ENCODE measurements at places on chromosomes 2 and 18.

- DNase-seq: no peak
These were observed 575.2 kb upstream of the SLC8A1 start for GRCh38 chr2:41027095-41027494.

DNA sequence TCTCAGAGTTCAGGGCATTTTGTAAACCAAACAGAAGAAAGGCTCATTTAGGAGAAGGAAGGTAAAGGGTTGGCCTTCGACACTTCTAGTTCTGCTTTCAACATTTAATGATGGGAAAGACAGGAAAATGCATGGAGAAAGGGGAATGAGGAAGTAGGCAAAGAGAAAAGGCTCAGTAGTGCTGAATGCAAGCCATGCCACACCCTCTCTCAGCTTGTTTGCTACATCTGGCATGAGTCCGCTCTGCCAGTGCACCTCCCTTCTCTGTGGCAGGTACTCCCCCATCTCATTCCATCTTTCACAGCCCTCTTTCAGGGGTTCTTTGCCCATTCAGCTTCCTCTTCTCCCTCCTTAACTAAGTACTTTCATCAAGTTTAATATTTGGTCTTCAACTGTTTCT lies 120.9 kb upstream of the ITGB6 start:
- DNase-seq: no peak

GRCh38 chr2:223068071-223068470 lies 16.1 kb downstream of the KCNE4 start:
- no peak for DNase-seq

GRCh38 chr2:114389021-114389420 lies 53.4 kb upstream of the DPP10 start:
- DNase-seq: no peak

DNA sequence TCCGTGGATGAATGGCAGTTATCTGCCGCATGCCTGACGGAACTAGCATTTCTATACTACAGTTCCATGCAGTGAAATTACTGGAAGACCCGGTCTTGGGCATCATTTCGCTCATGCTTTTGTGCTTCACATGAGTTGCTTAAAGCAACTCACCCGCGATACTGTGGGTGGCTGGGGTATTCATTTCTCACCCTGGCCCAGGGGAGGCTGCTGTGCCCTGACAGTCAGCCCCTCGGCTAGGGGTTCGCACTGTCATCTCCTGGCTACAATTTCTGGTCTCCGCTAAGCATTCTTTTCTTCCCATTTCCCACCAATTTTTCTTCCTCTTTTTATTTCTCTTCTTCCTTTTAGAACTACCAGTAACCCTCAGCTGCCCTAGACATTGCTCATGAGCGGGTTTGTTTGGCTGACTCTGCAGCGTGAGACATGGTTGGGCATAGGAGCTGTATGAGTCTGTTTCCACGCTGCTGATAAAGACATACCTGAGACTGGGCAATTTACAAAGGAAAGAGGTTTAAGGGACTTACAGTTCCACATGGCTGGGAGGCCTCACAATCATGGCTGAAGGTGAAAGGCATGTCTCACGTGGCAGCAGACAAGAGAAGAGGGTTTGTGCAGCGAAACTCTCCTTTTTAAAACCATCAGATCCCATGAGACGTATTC lies 16.5 kb upstream of the CNDP2 start:
- no peak for DNase-seq

GRCh38 chr2:210324458-210324857 lies 9.5 kb upstream of the MYL1 start:
- DNase-seq: no peak

DNA sequence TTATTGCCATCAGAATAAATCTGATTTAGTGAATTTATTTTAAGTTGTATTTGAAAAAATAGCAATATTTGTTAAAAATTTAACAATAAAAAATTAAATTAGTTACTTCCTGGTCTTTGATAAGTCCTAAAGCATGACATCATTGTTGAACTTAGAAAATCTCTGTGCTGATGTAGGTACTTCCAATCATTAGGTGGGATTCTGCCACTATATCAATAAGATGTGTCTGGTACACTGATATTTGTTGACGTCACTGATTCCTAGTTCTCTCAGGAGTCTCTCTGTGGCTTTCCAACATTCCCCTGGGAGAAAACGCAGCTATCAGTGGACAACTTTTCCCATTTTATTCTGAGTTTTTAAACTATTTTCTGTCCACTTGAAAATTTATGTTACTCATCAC lies 143.5 kb downstream of the GALNT13 start:
- DNase-seq: no peak

Data from activated CD4-positive, CD25-positive, alpha-beta regulatory T cell (primary cell).